ENCODE measurements at places on chromosomes 12 and 14.

DNA sequence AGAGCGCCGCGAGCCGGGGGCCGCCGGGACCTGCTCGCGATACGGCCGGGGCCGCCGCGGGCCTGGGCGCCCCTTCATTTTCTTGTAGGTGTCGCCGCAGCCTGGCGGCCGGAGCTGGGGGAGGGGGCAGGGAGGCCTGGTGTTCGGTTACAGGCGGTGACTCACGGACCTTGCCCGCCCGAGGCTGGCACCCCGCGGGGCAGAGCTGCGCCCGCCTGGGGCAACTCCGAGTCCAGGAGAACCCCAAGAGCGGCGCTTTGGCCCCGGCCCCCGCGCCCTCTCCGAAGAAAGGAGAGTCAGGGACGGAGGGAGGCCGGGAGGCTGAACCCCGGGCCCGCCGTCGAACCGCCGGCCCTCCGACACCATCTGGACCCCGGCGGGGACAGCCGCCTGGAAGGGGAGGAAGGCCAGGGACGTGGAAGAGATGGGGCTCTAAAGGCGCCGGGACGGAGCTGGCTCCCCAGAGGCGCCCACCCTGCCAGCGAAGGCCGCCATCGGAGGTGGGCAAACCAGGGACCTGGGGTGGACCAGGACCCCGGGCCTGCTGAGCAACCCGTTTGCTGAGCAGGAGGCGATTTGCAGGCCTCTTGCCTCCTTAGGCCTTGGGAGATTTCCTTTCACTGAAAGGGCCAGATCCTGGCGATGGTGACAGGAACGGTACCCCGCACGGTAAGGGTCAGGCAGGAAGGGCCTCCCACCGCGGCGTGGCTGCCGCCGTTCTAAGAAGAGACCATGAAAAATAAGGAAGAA, 843 bp upstream of the NUAK1 start:
- no peak for DNase-seq

DNA sequence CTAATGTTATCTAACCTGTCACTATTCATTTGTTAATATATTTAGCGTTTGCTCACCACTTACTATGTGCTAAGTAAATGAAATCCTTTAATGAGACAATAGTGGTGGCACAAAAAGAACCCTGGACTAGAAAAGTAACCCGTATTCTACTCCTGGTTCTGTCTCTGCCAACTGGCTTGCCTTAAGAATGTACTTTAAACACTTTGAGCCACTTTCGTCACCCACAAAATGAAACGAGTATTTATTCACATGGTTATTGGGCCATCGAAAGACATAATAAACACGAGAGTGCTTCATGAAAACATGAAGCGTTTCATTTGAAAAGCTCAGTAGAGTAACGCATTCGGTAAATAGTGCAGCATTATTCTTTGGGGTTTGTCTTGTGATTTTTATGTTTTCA, 254.7 kb downstream of the EGLN3 start:
- DNase-seq: no peak

GRCh38 chr14:33755358-33755757, 195.5 kb downstream of the EGLN3 start:
- DNase-seq: no peak

DNA sequence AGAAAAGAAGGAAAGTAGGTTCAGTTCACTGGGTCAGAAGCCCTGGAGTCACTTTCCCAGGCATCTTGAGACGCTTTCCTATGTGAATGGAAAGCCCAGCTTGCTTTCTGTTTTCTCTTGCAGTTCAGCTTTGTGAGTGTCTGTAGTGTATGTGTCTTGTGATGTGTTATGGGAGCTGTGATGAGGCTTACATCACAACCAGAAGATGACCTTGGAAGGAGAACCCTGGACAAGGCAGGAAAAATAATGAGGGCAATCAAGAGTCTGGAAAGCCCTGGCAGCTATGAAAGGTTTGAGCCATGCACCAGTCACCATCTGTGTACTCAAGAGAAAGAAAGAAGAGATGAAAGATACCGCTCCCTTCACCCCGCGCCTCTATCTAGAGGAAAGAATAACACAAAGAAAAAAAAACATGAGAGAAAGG, 35.2 kb upstream of the PTGR2 start:
- DNase-seq: no peak

DNA sequence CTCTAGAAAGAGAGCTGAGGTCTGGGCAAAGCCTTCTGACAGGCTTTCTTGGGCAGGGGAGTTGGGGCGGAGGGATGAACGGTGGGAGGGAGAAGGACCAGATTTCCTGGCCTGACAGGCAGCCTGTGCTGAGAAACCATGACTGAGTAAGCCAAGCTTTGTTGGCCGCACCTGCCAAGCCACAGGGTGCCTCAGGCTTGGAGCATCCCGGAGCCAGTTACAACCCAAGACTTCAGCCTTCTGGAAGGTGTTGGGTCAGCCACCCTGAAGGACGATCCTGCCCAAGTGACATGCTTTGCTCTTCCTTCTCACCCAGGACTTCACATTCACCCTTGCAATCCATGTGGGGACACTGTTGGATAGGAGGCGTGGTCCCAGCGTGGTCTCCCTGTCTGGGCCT, 21.0 kb upstream of the AQP2 start:
- no peak for DNase-seq

GRCh38 chr12:79982086-79983062, 47.5 kb upstream of the PPP1R12A start:
- DNase-seq: no peak
